ENCODE measurements at places on chromosomes 12 and 14.

- DNase-seq, result no peak
These were observed 107.7 kb upstream of the CAND1 start for GRCh38 chr12:67161322-67161918.

- no peak for DNase-seq
These were observed 223.7 kb upstream of the RTL1 start for GRCh38 chr14:101127224-101127623.

DNA sequence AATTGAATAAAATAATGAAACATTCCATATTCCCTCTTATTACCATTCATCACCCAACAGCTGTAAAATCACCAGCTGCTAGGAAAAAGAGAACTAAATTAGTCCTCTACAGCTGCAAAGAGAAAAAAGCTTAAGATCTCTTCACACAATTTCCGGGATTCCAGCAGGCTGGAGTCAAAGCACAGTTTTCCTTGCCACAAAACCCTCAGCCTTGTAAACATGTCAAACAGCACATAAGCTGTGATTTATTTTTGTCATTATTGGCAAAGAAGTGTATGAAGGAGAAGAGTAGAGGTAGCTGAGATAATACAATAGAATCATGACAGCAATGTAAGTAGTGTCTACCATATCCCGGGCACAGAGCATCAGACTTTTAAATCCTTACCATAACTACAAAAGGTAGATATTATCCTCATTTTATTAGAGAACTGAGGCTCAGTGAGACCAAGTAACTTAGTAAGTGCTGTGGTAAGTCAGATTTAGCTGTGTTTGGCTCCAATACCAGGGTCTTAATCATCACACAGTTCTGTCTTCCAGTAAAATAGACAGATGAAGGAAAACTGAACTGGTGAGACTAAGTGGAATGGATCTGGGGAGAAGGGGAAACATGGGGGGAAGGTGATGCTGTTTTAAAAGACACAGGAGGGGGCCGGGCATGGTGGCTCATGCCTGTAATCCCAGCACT is 57.3 kb downstream of the NTN4 start:
- DNase-seq, result peak; percentile 4

DNA sequence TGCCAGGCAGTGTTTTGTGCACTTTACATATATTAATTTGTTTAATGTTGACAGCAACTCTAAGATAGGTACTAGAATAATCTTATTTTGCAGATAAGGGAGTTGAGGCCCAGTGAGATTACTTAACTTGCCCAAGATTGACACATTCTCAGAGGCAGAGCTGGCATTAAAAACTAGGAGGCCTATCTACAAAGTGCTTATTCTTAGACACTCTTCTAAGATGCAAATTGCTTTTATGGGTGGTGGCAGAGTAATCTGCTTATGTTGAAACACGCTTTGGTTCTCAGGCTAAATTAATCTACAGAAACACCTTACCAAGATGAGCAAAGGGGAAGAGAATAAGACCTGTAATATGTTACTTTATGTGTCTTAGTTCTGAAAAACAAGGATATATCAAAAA is 7.2 kb downstream of the MGP start:
- no peak for DNase-seq

DNA sequence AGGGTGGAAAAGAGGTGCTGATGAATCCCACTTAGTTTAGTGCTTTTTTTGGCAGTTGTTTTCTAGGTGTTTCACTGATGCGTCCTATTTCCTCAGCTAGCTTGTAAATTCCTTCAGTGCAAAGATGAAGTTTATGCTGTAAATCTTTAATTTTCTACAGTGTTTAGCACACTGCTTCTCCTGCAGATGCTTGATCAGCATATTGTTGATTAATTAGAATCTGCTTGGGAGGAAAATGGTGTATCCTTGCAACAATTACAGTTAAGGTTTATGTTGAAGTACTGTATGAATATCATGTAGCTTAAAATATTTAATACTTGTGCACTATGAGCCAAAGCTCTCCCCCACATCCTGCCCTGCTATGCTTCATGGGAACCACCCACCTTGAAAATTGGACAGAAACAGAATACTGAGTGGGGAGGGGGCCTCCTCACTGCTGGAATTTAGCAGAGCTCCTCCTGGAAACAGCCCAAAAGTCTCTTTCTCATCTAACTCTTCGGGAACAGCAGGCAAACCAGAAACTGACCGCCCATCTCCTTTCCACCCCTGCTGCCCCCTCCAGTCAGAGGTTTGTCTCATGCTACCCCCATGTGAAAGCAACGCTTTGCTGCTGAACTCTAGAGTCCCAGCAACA is 20.3 kb upstream of the DHRS4 start:
- no peak for DNase-seq

- no peak for DNase-seq
These were observed 643.1 kb downstream of the GALC start for GRCh38 chr14:87349921-87350320.

- peak; percentile 36 for DNase-seq
These were observed 9.0 kb upstream of the NUMB start for GRCh38 chr14:73467377-73467776.

DNA sequence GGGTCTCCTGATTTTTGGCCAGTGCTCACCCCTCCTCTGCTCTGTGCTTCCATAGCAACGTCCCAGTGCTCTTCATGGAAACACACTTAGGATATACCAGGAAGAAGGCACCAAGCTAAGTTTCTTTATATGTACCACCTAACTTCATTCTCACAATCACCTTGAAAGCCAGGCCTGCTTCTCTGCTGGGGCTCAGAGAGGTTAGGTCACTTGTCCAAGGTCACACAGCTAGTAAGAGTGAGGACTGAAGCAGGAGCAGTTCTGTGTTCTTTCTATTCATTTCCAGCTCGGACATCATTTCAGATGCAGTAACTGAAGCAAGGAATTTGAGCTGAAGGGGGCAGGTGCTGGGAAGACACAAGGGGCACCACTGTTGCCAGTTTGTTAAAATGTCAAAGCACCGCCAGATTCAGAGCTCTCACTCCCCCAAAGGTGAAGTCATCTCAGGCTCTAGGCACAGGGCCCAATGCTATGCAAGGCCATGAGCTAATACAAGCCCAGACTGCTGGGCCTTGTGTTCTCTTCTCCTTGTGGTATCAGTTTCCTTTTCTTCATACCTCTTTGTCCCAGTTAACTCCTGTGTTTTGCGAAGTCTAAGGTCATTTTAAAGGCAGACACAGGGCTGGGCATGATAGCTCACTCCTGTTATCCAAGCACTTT is 19.7 kb upstream of the YY1 start:
- DNase-seq, result no peak

DNA sequence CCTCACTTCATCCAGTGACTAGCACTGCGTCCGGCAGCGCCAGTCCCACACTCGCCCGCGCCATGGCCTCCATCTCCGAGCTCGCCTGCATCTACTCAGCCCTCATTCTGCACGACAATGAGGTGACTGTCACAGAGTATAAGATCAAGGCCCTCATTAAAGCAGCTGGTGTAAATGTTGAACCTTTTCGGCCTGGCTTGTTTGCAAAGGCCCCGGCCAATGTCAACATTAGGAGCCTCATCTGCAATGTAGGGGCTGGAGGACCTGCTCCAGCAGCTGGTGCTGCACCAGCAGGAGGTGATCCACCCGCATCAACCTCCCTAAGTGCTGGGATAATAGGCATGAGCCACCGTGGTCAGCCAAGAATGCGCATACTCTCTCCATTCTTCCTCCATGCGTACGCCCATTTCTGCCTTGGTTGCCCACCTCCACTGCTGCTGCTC is 59.9 kb downstream of the IRF2BPL start:
- DNase-seq, result no peak

- peak; percentile 93 for DNase-seq
These were observed at the start of gene CDCA4 for GRCh38 chr14:105020815-105021655. Gene CDCA4, minus strand, starts transcription at chr14:105021083. Its CDS starts 9,154 bp downstream, at chr14:105011929.

- DNase-seq, result no peak
These were observed 72.0 kb downstream of the SMOC1 start for GRCh38 chr14:69951263-69951662.

GRCh38 chr14:68520637-68521556 is 272.0 kb downstream of the ZFP36L1 start:
- no peak for DNase-seq

- no peak for DNase-seq
These were observed 441.8 kb upstream of the FLRT2 start for GRCh38 chr14:85088192-85088591.

DNA sequence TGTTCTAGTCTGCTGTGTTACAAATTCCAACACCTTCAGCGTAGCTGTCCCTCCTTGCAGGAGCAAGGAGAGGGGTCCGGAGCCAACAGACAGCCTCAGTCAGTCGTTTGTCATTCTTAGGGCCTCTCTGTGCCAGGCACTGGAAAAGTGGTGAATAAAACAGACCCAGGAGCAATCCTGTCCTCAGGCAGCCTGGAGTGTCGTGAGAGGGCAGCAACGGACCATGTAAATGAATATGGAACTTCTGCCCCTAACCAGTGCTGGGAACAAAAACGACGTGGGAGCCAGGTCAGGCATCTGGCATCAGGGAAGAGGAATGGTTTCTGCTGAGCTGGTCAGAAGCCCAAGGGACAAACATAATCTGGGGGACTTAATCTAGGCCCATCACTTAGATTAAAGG is 64.8 kb upstream of the PSMC1 start:
- no peak for DNase-seq

- no peak for DNase-seq
These were observed 3.0 kb downstream of the KIF5A start for GRCh38 chr12:57552835-57553313.

GRCh38 chr14:35383569-35384454 is 20.7 kb downstream of the NFKBIA start:
- no peak for DNase-seq

GRCh38 chr12:27207615-27208413 is 36.3 kb upstream of the STK38L start:
- DNase-seq, result no peak

GRCh38 chr12:97503073-97503855 is 40.7 kb downstream of the RMST start:
- DNase-seq, result no peak
